ENCODE measurements at places on chromosomes 7 and 10.

DNA sequence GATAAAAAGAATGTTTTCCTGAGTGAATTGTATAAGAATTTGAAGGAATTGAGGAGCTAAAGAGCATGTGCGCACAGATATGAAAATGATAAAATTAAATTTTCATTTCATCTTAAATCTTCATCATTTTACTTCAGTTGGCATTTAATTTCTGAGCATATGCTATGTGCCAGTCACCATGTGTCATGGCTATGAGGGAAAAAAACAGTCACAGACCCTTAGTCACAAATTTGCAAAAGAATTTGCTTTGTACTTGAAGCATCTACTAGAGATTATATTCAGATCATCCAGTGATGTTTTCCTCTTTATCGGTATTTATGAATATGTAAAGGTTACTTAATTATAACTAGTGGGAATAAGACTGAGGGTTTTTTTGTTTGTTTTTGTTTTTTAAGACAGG is 29.8 kb downstream of the VCL start:
- DNase-seq = no peak

DNA sequence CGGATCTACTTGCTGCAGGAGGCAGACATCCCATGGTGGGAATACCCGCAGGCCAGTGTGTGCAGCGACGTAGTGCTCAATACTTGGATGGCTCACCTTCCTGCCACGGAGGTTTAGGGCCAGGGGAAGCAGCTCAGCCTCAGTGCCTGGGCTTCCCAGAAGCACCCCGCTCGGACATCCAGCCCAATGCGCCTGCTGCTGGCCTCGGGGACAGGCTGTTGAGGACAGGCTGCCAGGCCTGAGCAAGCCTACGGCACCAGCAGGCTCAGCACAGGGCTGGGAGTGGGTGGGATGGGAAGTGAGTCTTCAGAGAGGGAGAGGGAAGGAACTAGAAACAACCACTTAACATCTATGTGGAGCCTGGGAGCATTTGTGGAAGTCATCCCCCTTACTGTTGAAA is 441.3 kb upstream of the MGMT start:
- no peak for DNase-seq

DNA sequence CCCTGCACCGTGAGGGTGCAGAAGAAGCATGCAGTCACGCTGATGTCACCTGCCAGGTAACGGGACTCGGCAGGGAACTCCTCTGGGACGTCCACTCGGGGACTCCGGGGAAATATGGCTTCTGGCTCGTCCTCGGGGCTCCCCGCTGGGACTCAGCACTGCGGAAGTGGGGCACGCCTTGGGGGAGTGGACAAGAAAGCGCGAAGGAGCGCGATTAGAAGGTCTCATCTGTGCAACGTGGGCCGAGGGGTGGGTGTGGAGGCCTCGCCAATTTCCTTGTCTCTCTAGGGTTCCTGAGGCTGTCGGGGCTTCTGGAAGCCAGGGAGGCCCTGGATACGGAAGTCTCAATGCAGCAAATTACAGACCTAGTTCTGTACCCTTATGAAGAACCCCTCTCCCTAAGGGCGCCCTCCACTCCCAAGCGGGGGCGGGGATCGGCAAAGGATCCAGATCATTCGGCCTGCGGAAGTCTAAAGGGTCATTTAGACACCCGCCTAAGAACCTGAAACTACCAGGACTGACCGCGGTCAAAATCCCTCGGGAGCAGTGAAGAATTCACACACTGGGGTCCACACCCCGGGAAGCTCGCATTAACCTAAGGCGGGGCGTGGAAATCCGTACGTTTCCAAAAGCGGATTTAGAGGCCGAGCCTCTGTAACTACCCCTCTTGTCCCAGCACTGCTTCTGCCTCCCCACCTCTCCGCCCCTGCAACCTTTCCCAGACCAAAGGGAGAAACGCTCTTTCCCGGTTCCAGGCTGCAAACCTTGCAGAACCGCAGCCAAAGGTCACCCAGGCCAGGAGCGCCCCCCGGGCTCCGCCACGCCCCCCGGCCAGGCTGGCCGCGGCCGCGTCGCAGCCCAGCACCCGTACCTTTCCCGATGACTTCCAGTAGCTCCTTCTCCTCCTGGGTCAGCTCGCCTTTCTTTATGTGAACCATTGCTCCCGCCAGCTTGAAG is 640 bp downstream of the ANKMY2 start:
- peak; percentile 31 for DNase-seq

GRCh38 chr10:79923145-79923544 is 25.8 kb downstream of the SFTPD start:
- no peak for DNase-seq

- DNase-seq = no peak
Measured at GRCh38 chr7:20350518-20350951, 19.8 kb downstream of the ITGB8 start.

DNA sequence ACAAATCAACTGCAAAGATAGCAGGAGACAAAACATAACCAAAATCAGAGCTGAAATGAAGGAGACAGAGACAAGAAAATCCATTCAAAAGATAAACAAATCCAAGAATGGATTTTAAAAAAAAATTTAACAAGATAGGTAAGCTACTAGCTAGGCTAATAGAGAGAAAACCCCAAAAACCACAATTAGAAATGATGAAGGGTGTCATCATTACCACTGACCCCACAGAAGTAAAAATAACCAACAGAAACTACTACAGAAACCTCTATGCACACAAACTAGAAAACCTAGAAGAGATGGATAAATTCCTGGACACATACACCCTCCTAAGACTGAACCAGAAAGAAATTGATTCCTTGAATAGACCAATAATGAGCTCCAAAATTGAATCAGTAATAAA is 117.6 kb downstream of the DNAJC1 start:
- DNase-seq = no peak

- DNase-seq = no peak
Measured at GRCh38 chr7:100682228-100682741, 8.7 kb downstream of the GNB2 start.

DNA sequence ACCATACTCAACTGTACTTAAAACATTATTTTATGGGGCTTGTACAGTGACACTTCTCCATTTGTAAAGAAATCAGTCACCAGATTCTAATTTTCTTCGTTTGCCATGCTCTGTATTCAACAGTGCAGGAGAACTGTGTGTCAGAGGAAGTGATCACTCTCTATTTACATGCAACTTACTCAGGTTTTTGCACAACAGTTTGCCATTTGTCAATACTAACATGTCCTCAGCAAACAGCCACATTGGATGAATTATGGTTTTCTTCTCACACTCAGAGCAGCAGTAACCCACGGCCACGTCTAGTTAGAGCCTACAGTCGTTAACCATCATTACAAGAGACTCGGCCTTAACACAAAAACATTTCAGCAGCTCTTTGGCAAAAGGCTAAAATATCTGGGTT is 69.2 kb upstream of the SP4 start:
- no peak for DNase-seq

- DNase-seq = no peak
Measured at GRCh38 chr7:7922684-7923385, 45.8 kb upstream of the GLCCI1 start.

DNA sequence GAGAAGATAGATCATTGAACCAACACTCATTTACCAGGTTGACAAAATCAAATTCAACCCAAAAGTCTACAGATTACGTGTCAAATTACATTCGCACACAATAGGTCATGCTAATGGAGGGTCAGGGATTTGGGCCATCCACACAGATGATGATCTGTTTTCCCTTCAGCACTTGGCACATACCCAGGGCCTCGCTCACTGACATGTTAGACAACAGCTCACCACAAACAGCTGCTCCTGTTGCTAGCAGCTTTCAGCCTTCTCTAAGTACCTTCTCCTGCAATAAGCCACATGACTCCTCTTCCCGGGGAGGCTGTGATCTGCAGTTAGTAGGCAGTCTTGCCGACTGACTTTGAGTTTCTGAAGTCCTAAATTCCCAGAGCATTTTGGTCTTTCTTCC is 18.4 kb downstream of the NKX2-3 start:
- no peak for DNase-seq

DNA sequence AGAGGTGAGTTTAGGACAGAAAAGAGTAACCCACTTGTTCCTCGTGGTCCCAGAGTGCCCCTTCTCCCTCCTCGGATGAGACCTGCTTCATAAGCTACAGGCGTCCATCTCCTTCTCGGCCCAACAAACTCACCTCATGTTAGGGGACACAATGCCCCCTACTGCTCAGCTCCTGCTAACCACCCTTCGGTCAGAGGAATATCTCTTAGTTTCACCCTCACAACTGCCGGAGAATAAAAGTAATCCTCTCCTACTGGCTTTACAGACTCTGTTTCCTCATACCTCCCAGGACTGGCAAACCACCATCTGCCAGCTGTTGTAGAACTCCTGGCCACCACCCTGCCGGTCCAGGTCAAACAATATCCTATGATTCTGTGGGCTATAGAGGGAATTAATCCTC is 3.2 kb downstream of the AKR1B15 start:
- DNase-seq = no peak

- DNase-seq = no peak
Measured at GRCh38 chr10:21946946-21947345, 56.6 kb downstream of the DNAJC1 start.

DNA sequence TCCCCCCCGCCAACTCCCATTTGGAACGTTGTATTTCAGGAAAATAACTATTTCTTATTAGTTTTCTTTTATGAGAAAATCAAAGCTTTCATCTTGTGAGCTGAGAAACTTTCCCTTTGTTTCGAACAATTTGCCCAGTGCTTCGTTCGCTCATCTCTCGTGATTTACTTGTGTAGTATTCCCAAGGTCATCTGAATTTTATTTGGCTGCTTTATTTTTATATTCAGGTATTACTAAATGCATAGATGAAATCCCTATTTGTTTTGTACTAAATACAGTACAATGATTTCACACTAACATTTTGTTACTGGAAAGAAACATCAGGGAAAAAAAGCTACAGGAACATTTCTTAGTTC is 12.0 kb upstream of the EBLN1 start:
- no peak for DNase-seq

GRCh38 chr10:90592638-90593302 is 265.1 kb downstream of the HTR7 start:
- no peak for DNase-seq

- no peak for DNase-seq
Measured at GRCh38 chr7:146355216-146355615, 238.6 kb downstream of the CNTNAP2 start.

- DNase-seq = no peak
Measured at GRCh38 chr7:40525764-40526163, 391.0 kb downstream of the SUGCT start.

DNA sequence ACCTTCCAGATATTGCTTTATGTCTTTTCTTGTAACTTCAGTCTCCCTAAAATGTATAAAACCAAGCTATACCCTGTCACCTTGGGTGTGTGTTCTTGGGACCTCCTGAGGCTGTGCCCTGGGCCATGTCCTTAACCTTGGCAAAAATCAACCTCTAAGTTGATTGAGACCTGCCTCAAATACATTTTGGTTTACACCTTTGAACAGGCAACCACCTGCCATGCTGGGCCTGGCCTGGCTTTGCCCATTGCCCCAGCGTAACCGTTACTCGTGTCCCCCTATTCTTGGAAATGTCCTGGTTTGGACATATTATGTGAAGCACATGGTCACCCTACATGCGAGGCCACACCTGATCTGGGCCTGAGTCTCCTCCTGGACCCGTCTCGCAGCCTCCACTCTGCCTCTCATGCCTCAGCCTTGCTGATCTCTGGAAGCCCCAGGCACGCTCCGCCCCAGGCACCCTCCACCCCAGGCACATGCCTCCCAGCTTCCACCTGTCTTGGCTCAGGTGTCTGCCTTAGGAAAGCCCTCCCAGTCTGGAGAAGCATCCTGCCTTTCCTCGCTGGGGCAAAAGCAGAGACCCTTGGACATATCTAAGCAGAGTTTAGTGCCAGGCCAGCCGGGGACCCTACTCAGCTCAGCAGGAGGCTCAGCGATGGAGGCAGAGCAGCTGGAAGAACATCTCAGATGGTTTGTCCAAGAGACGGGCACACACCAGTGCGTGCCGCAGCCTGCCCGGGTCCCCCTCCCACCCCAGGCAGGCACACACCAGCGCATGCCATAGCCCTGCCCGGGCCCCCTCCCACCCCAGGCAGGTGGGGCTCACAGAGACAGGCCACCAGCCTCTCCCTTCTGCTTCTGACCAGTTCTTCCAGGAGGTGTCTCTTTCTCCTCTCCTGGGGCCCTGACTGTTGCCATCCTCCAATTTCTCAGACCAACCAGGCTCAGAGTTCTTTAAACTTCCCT is 4.0 kb upstream of the VIPR2 start:
- no peak for DNase-seq

- no peak for DNase-seq
Measured at GRCh38 chr10:42979721-42980467, 97.0 kb upstream of the RET start.

DNA sequence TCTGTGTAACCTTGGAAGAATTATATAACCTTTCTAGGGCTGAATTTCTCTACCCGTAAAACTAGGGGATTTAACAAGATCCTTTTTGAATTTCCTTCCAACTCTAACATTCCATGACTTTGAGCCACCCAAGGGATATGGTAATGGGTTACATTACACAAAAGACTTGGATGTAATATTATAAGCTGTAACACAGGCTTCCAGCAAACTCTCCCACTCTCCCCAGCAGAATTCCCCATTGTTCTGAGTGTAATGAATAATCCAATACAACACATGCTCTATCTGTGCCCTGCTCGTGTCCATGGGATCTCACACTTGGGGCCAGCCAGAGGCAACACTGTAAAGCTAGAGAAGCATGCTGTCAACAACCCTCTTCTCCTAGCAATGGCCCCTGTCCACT is 790.6 kb upstream of the AUTS2 start:
- DNase-seq = no peak

DNA sequence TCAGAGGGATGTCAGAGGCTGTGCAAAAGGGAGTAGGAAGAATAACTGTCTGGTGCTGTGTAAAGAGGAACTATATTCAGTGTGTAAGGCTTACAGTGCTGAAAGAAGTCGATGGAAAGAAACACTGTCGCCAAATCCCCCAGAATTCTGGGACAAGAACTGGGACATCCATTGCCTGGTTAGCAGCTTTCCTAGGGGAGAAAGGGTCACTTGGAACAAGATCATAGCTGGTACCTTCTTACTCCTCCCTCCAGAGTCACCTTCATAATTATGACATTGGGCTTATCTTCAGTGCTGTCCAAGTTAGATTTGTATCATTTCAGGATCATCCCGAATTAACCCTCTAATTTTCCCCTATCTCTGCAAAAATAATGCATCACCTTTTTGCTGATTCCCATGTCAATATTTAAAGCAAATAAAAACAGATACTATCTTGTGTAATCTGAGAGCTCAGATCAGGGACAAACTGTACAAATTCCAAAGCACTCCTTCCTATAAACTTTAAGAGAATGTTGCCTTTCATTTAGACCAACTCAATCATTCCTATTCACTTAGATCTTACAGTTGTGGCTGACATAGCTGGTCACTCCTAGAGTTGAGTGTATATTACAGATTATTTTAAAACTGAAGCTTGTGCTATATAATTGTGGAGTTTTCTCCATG is 96.5 kb downstream of the DNAH11 start:
- DNase-seq = no peak
